ENCODE measurements at places on chromosomes 13 and 19.

- no peak for DNase-seq
Measured at GRCh38 chr13:85137516-85137915, 661.7 kb downstream of the SLITRK6 start.

DNA sequence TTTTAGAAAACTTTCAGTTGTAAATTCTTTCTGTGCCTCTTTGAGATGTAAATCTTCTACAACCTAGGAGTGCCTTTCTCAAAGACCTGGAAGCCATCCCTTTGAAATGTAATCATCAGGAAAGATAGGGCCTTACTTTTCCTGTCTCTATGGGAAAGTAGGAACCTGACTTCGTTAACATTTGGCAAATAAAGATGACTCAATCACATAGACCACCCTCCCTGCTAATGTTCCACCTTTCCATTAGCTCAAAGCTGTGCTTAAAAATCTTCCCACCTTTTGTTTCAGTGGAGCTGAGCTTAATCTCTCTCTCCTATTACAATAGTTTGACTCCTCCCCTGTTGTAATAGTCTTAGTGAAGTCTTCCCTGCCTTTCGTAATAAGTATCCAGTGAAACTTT is 247.7 kb downstream of the OLFM4 start:
- no peak for DNase-seq

- DNase-seq: peak; percentile 44
Measured at GRCh38 chr19:20165971-20166592, 932 bp upstream of the ZNF486 start.

DNA sequence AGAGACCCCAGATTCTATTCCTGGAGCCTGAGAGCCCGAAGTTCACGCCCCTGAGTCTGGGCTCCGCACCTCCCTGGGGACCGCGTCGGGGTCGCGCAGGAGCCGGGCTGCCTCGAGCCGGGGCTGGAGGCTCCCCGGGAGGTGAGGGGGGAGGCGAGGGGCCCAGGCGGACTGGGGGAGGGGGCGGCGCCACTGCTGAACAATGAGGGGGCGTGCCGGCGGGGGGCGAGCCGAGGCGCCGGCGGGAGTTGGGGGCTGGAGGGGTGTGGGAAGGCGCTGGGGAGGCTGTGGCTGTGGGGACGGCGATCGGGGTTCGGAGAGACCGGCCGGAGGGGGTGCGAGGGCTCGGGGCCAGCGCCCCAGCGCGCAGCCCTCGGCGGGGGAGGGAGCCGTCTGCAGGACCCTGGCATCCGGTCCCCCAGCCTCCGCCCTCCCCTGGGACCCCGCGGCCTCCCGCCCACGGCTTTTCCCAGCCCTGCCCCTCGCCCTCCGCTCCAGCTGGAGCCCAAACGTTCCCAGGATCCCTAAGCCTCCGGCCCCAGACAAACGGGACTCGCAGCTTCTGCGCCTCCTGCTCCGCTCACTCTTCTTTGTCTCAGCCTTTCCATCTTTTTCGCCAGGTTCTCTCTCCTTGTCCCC is 922 bp downstream of the PLEKHG2 start:
- DNase-seq: no peak
